EL (cell line): ENCODE measurements at places on chromosomes 16 and 17.

- DNase-seq, result peak; percentile 94
These were observed 26.8 kb downstream of the TRAP1 start for GRCh38 chr16:3690470-3690928.

DNA sequence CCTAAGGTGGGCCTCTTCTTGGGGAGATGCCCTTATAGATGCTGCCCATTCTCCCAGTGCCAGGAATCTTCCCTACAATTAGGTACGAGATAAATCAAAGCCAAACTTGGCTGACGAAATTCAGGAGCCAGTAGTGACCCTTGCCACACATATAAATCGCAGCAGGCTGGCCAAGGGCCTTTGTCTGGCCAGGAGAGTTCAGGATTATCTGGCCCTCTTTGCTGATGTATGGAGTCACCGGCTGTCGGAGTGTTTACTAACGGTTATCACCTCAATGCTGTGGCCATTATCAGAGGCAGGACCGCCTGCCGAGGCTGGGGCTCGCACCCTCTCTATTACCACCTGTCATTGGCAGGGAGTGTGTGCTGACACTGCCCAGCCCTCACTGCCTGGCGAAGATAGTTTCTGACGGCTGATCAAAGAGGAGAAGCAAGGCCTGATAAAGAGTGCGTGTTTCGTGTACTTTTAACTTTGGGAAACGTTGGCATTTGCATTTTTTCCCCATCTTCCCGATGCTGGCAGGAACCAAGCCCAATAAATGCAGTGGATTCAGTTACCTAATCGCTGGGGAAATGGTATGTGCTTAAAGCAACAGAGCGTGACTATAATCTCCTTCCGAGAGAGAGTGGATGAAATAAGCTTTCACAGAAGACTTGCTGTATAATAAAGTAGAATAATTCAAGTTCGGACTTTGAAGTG is 32.8 kb upstream of the TBX2 start:
- DNase-seq, result no peak

GRCh38 chr17:21379080-21379711 is 3.0 kb downstream of the KCNJ12 start:
- DNase-seq, result no peak

DNA sequence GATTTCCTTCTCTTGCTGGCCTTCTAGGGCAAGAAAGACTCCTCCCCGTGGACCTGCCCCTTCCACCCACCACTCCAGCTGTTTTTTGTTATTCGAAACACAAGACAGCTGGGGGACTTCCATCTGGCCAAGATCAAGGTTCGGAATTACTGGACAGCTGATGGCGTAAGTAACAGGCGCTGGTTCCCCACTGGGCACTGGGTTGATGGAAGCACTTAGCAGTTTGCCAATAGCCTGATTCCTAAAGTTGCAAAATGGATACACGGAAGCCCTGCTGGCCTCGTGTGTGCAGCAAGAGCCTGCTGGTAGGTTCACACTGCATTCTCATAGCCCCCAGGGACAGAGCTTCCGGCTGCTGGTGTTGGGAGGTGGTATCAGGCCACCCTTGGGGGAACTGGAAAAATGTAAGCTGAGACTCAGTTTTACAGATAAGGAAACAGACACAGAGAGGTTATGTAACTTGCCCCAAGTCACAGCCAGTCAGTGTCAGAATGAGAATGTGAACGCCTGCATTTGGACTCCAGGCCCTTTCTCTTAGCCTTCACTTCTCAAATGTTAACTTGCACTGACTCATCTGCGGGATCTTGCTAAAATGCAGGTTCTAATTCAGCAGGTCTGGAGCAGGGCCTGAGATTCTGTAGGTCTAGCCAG is 171.7 kb downstream of the KATNIP start:
- DNase-seq, result no peak

DNA sequence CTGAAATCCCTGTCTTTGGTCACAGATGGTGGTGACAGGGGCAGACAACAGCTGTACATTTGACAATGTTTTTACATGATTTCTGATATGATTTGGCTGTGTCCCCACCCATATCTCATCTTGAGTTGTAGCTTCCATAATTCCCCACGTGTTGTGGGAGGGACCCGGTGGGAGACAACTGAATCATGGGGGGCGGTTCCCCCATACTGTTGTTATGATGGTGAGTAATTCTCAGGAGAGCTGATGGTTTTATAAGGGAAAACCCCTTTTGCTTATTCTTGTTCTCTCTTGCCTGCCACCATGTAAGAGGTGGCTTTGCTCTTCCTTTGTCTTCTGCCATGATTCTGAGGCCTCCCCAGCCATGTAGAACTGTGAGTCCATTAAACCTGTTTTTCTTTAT is 353.9 kb downstream of the CPPED1 start:
- peak; percentile 2 for DNase-seq

DNA sequence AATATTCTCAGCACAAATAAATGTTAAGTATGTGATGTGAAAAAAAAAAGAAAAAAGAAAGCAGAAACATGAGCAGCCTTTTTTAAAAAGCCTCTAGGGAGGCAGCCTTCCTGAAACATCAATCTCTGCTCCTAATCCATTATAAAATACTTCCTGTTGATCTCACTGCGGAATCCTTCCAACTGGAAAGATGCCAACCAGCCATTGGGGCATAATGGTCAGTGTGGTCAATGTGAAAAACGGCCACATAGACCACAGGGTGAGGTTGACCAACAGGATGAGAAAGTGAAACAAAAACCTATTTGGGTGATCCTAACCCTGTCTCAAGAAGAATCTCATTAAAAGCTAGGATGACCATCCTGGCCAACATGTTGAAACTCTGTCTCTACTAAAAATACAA is 26.1 kb upstream of the ABCA8 start:
- DNase-seq, result peak; percentile 83

GRCh38 chr16:50671644-50672260 is 9.4 kb downstream of the SNX20 start:
- DNase-seq, result peak; percentile 32

DNA sequence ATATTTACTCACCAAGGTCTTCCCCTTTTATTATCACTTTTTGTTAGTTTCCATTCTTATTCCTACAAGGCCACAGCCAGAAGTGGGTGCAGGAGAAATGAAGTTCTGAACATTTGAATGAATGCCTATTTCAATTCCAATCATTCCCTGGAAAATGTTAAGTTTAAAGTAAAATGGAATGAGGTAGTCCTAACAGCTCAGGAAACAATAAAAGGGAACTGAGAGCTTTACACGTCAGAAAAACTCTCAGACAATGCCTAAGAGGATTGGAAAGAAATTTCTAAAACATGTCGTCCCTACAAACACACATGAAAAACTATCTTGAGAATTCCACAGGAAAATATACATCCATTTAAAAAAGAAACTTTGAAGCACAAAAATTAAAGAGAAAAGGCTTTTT is 238.8 kb downstream of the STX8 start:
- no peak for DNase-seq

GRCh38 chr17:50640686-50641351 is 6.1 kb downstream of the ABCC3 start:
- DNase-seq, result peak; percentile 44

DNA sequence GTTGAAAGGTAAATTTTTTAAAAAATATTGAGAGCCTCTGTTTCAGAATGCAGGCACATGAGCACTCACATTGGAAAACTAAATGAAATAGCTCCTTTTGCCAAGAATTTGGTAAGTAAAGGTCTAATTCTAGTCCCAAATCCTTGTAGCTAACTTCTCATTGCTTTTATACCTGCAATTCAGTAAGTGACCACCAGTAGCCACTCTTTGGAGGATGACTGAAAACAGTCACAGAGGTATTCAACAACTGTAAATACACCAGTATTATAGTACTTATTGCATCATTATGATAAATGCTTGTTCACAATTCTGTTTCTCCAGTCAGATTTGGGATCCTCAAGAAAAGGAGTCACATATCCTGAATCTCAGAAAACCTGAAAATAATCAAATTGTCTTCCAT is 562.4 kb upstream of the CDH11 start:
- DNase-seq, result no peak

DNA sequence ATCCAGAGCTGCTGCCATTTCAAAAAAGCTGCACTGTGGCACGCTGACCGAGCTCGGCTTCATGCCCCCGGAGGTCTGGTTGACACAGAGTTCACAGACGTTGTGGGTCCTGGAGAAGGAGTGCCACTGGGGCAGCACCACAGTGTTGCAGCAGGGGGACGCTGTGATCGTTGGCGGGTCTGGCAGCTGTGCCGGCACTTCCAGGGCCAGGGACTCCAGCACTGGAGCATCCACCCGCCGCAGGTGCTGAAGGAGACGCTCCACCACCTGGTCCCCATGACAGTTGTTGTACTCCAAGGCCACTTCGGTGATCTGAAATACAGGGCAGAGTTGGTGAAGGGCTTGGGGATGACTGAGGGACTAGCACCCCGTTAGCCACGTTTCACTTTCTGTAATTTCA is 23.5 kb downstream of the SNN start:
- no peak for DNase-seq

- DNase-seq, result no peak
These were observed 5.4 kb downstream of the HEATR3 start for GRCh38 chr16:50071075-50071671.

DNA sequence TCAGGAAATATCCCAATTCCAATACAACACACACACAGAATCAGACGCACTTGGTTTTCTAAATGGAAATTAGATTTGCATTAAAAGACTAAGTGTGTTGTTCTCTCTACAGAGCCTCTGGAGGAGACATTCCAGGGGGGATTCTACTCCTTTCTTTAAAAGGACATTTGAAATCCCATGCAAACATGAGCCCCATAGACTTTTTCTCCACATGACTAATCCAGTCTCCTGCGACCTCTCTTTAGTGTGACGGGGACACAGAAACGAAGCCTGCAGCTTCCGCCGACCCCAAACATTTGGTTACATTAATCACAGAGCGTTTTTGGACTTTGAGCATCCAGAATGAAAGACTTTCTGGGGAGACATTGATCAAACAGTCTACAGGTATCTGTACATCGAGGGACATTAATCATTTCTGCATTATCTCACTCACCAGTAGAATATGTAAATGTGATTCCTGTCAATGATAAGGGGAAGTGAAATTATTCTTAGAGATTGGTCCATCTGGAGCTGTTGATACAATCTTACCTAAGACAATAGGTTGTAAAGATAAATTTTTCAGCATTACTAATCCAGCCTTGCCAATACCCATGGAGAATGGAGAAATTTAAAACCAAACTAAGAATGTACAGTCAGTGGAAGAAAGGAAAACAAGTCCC is 103.4 kb upstream of the IRX3 start:
- DNase-seq, result no peak

DNA sequence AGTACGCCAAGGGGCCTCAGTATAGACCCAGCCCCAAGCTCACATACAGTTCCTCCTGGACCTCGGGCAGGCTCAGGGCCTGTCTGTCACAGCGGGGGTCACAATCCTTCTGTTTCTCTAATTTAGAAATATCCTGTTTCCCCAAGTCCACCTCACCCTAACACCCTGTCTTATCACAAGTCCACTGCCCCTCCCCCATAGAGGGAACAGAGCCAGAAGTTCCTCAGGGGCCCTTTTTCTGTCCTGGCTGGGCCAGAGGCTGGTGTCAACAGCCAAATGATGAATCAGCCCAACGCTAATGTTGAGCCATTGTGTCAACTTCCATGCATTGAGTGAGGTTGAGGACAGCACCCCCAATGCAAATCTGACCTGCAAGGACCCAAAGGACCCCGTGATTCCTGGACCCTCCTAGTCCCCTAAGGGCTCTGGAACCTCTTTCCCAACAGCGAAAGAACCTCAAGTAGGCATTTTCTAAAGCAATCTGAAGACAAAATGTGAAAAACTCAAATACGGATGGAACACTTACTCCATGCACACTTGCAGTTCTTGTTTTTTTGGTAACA is 58.6 kb downstream of the PECAM1 start:
- DNase-seq, result peak; percentile 24

- DNase-seq, result no peak
These were observed 275.6 kb upstream of the ELAC2 start for GRCh38 chr17:13293421-13293820.

DNA sequence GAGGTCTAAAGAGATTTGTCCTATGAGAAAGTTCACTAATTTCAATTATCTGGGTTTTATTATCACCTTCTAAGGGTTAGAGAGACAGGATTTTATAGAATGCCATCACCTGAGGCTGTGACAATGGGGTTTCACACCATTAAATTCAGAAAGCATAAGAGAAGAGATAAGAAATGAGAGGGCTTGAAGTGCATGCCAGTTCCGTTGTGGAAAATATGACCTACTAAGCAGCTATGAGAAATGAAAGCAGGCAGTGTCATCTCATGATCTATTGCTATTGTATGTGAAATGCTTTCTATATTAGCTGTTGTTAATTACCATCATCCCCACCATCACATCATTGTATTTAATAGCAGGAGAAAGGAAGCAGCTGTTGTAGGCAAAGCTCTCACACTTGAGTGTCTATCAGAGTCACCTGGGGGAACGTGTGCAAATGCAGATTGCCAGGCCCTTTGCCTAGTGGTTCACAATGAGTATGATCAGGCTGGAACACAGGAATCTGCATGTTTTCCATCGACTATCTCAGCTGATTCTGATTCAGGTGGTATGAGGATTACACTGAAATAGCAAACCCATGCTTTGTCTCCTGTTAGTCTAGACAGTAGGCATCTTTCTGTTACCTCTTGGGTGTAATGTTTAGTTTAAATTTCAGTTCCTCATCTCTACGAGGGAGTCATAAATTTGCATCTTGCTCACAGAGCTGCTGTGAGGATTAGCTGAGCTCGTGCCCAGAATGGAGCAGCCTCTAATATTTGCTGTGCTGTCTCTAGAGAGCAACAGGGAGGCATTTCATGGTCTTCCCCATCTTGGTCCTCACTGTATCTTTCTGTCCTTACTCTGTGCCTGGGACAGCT is 256.4 kb downstream of the CDH13 start:
- DNase-seq, result no peak
